ENCODE measurements at places on chromosomes 2 and 18.

DNA sequence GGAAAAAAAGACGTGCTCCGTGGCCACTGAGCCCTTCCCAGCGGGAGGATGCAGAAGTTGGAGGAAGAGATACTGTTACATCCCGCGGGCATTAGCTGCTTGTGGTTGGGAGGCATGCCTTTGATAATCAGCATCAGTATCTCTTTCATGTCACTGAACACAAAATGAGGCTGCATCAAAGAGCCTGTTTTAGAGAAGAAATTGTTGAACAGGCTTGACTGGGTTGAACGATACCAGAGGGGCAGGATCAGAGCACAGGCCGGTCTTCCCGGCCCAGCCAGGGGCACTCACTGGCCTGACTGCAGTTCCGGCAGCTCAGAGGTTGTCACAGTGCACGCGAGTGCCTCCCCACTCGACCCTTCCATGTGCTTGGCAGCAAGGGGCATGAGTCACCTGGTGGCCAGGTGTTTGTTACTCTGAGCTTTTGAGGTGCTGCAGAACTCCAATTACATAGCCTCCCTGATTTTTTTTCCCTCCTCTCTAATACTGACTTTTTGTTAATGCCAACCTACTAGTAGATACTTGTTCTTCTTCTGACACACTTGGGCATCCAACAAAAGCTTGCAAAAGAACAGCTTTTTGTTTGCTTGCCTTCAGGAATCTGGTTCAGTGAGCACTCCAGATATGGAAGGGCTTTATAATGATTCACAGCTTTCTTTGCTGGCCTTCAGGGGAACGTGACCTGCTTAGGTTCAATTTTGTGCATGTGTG lies 121.6 kb downstream of the VAPA start:
- no peak for DNase-seq

GRCh38 chr2:239065962-239066361 lies 218.1 kb downstream of the TWIST2 start:
- DNase-seq = no peak

DNA sequence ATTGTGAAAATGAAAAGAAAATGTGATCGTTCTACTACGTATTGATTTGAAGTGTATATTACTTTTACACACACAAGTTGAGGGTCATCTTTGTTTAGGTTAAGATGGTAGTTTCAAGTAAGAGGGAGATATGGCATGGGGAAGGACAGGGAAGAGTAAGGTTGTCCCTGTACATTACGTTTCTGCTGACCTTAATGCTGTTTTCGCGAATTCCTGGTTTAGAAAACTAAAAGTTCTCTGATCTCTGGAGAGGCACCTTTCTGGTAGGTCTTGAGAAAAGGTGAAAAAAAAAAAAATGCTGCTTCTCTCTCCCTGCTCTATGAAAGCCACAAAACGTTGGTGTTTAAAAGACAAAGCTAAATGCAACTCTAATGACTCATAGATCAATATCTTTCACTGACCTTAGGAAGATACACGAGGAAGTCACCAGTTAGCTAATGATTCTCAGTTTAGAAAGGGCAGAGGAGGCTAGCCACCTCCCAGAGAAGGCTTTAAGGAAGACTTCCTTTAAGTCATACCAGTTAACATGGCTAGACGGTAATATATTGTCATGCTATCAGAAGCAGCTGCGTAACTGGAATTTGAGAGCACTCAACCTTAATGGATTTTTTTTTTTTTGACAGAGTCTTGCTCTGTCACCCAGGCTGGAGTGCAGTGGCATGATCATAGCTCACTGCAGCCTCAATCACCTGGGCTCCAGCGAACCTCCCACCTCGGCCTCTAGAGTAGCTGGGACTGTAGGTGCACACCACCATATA lies 13.2 kb downstream of the TXNDC2 start:
- no peak for DNase-seq

- DNase-seq = peak; percentile 59
Measured at GRCh38 chr2:16487686-16488085, 177.9 kb downstream of the CYRIA start.

GRCh38 chr2:140893685-140894084 lies 1237.1 kb downstream of the LRP1B start:
- no peak for DNase-seq

- no peak for DNase-seq
Measured at GRCh38 chr2:190947141-190947540, 66.5 kb downstream of the GLS start.

DNA sequence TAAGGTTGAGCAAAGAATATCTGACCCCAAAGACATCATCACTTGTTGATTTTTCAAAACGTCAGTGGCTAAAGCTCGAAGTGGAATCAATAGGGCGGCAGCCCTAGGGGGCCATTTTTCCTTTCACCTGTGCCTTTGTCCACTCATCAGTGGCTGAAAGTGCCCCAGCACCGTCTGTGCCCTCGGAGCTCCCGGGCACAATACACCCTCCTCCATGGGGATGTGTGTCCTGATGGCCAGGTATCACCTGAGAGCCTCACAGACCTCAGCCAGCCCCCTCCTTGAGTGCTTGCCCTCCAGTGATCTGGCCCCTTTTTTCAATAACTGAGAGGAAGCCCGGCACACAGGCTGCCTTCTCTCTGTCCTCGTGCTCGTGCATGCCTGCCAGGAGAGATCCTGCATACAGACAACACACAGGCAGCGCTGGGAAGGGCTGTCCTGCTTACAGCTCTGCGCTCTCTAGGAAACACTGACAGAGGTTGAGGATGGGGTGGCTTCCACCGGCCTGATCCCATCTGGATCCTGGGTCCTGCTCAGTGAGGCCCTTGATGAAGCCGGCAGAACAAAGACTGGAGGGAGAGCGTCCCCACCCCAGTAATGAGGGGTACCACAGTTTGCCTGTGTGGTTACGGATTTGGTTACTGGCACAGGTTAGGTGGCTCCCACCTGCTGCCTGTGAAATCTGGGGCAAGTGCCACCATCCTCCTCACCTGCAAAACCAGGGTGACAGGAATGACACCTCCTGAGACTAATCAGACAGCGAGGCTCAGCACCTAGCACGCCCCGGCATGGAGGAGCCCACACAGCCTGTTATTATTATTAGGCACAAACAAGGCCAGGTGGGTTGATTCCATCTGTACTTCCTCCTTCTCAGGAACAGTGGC lies 197.5 kb upstream of the RAB6C start:
- no peak for DNase-seq

- no peak for DNase-seq
Measured at GRCh38 chr2:29561181-29561580, 360.2 kb downstream of the ALK start.

DNA sequence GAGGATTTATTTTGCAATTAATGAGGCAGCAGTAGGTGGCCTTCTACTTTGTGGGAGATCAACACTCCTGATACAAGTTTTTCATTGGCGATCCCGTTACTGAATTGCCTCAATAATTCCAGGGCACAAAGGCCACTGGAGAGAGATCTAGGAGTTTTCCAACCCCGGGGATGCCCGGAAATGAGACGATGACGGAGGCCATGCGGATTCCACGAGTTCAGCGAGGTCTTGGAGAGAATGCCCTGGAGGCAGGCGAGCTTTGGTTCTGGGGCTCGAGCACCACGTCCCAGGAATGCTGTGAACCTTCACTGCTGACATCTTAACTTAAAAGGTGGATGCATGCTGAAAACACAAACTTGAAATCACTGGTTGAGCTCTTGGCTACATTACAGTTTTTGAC lies 74.2 kb downstream of the LDLRAD4 start:
- DNase-seq = no peak

- no peak for DNase-seq
Measured at GRCh38 chr2:219289537-219290361, 10.6 kb downstream of the DNAJB2 start.

DNA sequence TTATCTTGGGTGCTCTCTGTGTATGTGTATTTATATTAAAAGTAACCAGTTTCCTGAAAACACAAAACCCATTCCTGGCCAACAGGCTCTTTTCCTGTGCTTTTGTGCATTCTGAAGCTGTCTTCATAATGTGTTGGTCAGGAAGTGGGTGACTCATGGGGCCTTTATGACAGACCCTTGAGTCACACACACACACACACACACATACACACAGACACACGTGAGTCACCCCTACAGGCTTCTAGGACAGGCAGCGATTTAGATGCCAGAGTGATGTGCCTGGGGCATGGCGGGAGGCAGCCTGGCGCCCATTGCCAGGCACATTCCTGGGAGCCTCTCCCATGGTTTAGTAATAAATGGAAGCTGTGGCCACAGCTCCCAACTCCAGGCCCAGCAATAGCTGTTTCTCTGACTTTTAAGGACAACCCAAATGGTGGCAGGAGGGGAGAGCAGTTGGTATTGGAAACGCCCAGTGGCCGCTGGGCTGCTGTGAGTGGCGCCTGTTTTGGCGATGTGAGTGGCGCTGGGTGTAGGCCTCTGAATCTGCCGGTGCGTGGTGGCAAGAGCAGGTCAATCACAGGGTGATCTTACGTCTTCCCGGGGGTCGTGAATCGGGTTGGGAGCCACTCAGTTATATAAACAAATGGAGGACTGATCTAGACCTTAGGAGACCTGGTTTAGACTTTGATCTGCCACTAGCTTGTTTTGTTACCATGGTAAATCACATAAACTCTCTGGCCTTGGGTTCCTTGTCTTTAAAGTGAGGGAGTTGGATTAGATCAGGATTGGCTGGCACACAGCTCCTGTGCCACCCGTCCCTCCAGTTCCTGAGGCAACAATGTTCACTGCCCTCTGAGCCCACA lies 150.7 kb upstream of the DLX2 start:
- DNase-seq = no peak

DNA sequence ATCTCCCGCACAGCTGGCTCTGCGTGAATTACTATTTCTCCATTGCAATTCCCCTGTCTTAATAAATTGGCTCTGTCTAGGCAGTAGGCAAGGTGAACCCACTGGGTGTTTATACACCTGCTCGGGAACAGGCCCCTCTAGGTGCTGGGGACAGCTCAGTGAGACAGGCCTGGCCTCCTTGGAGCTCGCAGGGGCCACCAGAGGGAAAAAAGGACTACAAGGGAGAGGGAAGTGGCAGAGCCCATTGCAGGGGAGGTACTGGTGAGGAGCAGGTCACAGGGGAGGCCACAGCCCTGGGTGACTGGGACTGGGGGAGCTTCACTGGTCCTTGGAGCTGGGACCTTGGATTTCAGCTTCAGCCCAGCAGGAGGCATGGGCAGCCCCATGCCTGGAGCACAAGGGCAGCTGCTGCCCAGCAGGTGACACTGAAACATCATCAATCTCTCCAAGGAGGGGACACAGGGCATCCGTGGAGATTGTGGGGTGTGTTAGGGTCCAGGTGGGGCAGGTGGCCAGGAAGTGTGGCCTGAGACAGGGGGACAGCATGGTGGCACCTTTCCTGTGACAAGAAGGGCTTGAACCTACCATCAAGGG lies 31.2 kb downstream of the NGEF start:
- DNase-seq = no peak

Data from NCI-H524 treated with DMSO at 0.1 percent for 48 hours (cell line).